ENCODE measurements at places on chromosomes 4 and X.

GRCh38 chr4:57080781-57081650 is 29.2 kb downstream of the IGFBP7 start:
- DNase-seq: no peak

GRCh38 chr4:64385220-64385619 is 24.0 kb downstream of the TECRL start:
- DNase-seq: no peak

GRCh38 chrX:39011454-39012221 is 210.4 kb downstream of the MID1IP1 start:
- no peak for DNase-seq

GRCh38 chr4:106671716-106672115 is 303.1 kb upstream of the GIMD1 start:
- no peak for DNase-seq

- DNase-seq: no peak
These were observed 222.4 kb downstream of the GALNTL6 start for GRCh38 chr4:172035562-172035961.

DNA sequence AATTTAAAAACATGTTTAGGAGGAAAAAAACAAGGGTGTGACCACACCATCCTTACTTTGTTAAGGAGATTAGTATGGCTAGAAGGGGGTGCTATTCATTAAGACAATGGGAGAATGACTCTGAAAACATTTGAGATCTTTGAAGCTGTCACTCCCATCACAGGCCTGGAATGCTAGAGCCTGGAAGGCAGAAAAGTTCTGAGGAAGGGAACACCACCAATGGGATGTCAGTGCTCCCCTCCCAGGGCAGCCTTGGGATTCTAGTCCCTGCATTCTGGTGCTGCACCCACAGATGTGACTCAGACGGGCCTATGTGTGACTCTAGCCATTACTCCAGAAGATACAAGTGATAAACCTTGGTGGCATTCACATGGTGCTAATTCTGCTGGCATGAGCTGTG is 162.2 kb upstream of the ANXA10 start:
- DNase-seq: no peak

- DNase-seq: no peak
These were observed 81.2 kb downstream of the SPRY1 start for GRCh38 chr4:123477711-123478209.

DNA sequence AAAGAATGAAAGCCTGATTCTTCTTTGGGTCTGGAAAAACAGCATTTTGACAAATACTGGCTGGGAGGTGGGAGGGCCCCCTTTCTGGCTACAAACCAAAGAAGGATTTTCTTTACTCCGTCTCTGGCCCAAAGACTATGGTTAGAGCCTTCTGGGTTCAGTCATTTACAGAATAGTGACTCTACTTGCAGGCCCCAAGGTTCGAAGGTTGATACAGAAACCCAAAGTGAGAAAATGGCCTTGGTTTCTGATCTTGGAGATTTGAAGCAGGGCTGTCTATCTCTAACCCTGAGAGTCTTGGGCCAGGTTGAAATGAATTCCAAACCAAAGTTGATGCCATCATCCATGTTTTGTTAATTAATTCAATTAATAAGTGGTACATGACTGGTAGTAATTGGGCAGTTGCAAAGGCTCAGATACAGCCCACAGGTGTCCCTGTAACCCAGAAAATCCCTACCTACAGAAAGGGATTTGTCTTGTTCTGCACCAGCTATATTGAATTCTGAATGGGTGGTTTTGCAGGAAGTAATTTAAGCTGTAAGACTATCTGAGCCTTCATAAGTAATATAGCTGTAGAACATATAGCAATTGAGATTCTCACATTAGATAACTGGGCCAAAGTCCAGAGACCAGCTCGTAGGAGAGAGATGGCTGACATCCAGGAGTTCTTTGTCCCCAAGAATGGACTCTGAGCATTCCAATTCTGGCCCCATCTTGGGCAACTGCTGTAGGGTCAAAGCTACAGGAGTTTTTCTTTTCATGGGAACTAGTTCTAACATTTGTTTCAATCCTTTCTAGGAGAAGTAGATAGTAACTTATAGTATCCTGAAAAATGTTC is 34.5 kb downstream of the CHRNA9 start:
- no peak for DNase-seq

DNA sequence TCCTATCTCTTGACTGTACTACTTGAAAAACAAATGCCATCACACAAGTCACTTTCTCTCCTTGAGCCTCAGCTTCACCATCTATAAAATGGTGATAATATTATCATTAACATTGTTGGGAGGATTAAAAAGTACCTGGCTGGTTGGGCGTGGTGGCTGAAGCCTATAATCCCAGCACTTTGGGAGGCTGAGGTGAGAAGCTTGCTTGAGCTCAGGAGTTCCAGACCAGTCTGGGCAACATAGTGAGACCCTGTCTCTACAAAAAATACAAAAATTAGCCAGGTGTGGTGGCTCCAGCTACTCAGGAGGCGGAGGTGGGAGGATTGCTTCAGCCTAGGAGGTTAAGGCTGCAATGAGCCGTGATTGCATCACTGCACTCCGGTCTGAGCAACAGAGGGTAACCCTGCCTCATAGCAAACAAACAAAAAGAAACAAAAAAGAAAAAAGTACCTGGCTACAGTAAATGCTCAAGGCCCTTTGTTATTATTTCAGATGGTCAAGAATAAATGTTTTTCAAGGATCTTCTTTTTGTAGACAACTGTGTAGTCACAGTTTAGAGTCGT is 120.3 kb downstream of the CHRNA9 start:
- no peak for DNase-seq

Data from stimulated activated CD4-positive, alpha-beta T cell treated with anti-CD3 and anti-CD28 coated beads, TNF-alpha, amount 100 ng/mL, for 24 hours (primary cell).